ENCODE measurements at places on chromosomes 1 and 21.

DNA sequence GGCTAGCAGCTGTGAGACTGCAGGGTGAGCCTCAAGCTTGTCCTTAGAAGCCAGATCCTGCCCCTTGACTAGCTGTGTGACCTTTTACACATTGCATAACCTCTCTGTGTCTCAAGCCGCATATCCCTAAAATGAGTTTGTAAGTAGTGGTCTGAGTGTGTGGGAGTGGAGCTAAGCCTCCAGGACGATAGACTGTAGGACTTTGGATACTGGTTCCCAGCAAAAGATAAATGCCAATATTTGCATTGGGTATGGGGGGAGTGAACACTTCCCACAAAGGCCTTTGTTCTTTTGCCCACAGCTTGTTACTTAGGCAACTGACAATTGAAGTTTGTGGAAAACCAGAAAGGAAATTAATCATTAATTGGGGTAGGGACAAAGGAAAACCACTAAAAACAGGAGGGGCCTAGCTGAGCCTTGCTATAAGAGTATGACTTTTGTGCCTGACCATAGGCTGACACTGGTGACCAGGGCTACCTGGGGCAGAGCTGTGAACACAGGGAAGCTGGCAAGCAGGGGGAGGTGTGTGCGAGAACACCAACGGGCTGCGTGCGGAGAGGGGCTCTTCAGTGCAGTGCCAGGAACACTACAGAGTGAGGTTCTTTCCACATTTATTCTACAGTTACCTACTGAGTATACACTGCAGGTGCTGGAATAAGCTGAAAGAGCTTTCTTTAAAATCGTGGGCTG lies 102.4 kb upstream of the ETV3 start:
- DNase-seq = no peak

DNA sequence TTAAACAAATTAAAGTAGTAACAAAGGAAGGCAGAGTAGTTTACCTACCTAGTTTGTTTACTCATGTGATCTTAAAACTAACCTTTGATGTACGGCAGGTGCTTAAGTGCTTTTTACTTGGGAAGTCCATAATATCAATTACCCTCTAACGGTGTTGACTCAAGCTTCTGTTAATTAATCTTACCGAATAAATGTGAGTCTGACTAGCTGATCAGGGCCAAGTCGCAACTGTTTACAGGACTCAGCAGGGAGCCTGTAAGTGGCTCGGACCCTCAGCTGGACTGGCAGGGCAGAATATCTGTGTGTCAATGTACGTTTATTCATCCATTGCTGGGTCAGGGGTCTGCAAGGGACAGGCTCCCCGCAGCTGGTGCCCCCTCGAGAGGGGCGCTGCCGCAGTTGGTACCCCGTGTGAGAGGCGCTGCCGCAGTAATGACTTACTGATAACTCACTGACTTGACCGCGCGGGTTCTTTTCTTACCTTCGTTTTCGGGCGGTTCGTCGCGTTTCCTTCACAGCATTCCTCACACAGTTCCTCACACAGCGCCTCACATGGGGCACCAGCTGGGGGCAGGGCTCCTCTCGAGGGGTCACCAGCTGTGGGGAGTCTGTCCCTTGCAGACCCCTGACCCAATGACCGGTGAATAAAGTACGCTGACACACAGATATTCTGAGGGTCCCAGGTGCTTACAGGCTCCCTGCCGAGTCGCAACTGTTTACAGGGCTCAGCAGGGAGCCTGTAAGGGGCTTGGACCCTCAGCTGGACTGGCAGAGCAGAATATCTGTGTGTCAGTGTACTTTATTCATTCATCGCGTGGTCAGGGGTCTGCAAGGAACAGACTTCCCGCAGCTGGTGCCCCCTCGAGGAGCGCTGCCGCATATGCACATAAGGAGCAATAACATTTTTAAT lies 3.0 kb downstream of the FMO1 start:
- no peak for DNase-seq

GRCh38 chr1:60904099-60904851 lies 178.1 kb upstream of the NFIA start:
- DNase-seq = no peak

- DNase-seq = no peak
These were observed 82.5 kb downstream of the ST3GAL3 start for GRCh38 chr1:43789604-43790550.

DNA sequence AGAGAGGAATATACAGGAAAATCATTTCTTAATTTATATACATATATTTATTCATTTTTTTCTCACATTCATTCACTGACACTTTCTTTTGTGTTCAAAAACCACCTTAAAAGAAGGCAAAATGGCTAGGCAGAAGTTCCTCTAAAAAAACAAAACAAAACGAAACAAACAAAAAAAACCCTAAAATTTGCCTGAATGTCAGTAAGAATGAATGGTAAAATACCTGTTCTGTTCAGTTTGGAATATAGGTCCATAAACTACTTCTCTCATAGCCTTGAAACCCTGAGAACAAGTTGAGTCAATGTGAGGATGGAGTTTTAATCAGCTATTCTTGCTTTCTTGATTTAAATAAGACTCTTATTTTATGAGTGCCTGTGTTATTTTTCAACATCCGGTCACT lies 14.7 kb upstream of the ALG6 start:
- no peak for DNase-seq

GRCh38 chr1:240111558-240111957 lies 19.9 kb downstream of the FMN2 start:
- DNase-seq = no peak
